ENCODE measurements at places on chromosomes 1 and 21.

GRCh38 chr1:2587071-2587859, 688 bp downstream of the PRXL2B start:
- H3K4me1 ChIP-seq: peaks cover 21% of the 10 kb centered on the region
- DNase-seq: no peak
- H3K27me3 ChIP-seq: no peaks in the 10 kb centered on the region
- H3K36me3 ChIP-seq: peaks cover 3% of the 10 kb centered on the region
- H3K4me3 ChIP-seq: peak overlapping the region; percentile 83

GRCh38 chr21:29359718-29360117, 61.0 kb downstream of the BACH1 start:
- H3K4me1 ChIP-seq: no peaks in the 10 kb centered on the region
- H3K27ac ChIP-seq: no peak overlapping the region
- H3K4me3 ChIP-seq: no peak overlapping the region
- H3K27me3 ChIP-seq: no peaks in the 10 kb centered on the region
- no peak for DNase-seq

- no peaks in the 10 kb centered on the region for H3K4me1 ChIP-seq
- no peaks in the 10 kb centered on the region for H3K36me3 ChIP-seq
- H3K27ac ChIP-seq: no peak overlapping the region
- no peak for DNase-seq
- no peaks in the 10 kb centered on the region for H3K27me3 ChIP-seq
Measured at GRCh38 chr1:98888869-98889268, 115.8 kb downstream of the PLPPR5 start.

DNA sequence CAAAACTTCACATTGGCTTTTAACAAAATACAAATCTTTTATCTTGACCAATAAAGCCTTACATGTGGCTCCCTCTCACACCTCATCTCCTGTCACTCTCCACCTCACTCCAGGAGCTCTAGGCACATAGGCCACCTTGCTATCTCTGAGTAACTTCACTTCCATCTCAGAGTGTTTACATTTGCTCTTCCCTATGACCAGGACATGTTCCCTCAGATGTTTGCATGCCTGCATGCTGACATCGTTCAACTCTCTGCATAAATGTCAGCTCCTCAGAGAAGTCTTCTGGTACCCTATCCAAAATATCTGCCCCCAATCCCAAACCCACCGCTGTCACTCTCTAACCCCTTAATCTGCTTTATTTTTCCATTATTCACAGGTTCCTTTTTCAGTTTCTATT, 110.9 kb downstream of the TOMM20 start:
- H3K27me3 ChIP-seq: no peaks in the 10 kb centered on the region
- peak; percentile 62 for DNase-seq
- peak overlapping the region; percentile 3 for H3K27ac ChIP-seq
- no peak overlapping the region for H3K4me3 ChIP-seq
- H3K4me1 ChIP-seq: peaks cover 2% of the 10 kb centered on the region
- no peaks in the 10 kb centered on the region for H3K36me3 ChIP-seq

GRCh38 chr1:29531596-29531995, 295.3 kb downstream of the PTPRU start:
- H3K27me3 ChIP-seq: peaks cover 4% of the 10 kb centered on the region
- peaks cover 1% of the 10 kb centered on the region for H3K4me1 ChIP-seq
- no peak overlapping the region for H3K4me3 ChIP-seq
- no peaks in the 10 kb centered on the region for H3K36me3 ChIP-seq
- H3K27ac ChIP-seq: no peak overlapping the region

GRCh38 chr1:8985915-8986813, 40.1 kb downstream of the SLC2A7 start:
- H3K27ac ChIP-seq: peak overlapping the region; percentile 27
- H3K4me3 ChIP-seq: no peak overlapping the region
- peak; percentile 91 for DNase-seq
- peaks cover 6% of the 10 kb centered on the region for H3K4me1 ChIP-seq

GRCh38 chr1:236523704-236524141, at the start of gene LGALS8:
LGALS8 (plus strand) TSS chr1:236523982; CDS start chr1:236526071, 2,089 bp downstream.
- no peaks in the 10 kb centered on the region for H3K27me3 ChIP-seq
- peaks cover 5% of the 10 kb centered on the region for H3K4me1 ChIP-seq
- H3K27ac ChIP-seq: peak within 1 kb of the TSS; percentile 23
- DNase-seq: peak; percentile 86

DNA sequence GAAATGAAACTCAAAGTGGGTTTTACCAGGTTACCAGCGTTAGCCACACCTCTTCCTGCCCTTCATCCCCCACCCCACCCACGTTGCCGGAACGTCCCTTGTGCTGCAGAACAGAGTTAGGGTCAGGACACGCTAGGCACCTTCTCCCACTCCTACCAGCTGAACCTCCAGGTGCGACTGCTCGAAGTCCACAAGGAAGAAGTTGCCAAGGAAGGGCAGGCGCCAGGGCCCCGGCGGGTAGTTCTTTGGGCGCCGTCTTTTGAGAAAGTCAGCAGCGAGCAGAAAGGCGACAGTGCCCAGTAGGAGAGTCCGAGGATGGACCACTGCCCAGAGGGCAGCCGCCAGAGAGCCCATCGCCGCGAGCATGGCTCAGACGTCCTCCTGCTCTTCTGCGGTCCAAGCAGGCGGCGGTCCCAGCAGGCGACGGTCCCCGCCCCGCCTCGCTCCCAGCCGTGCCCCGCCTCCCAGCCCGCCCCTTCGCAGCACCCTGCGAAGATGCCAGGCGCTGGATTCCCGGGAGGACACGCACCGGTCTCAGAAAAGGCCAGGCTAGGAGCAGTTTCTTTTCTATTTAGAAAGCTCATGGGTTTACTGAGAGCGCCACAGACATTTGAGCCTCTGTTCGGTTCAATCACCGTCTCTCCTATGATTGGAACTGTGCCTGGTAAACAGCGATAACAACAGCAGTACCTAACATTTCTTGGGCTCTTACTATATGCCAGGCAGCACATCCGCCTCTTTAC, at the start of gene CYP2J2:
CYP2J2 (minus strand) TSS at position 393 of the 743 bp plus-strand sequence; CDS start at position 366, 27 bp downstream.
- H3K27me3 ChIP-seq: peaks cover 45% of the 10 kb centered on the region
- H3K27ac ChIP-seq: no peak within 1 kb of the TSS
- peak; percentile 17 for DNase-seq
- H3K36me3 ChIP-seq: no peaks in the 10 kb centered on the region

All from mesenchymal stem cell (in vitro differentiated cells and primary cell).